T1000 (cell line): ENCODE measurements at places on chromosomes 5 and 9.

DNA sequence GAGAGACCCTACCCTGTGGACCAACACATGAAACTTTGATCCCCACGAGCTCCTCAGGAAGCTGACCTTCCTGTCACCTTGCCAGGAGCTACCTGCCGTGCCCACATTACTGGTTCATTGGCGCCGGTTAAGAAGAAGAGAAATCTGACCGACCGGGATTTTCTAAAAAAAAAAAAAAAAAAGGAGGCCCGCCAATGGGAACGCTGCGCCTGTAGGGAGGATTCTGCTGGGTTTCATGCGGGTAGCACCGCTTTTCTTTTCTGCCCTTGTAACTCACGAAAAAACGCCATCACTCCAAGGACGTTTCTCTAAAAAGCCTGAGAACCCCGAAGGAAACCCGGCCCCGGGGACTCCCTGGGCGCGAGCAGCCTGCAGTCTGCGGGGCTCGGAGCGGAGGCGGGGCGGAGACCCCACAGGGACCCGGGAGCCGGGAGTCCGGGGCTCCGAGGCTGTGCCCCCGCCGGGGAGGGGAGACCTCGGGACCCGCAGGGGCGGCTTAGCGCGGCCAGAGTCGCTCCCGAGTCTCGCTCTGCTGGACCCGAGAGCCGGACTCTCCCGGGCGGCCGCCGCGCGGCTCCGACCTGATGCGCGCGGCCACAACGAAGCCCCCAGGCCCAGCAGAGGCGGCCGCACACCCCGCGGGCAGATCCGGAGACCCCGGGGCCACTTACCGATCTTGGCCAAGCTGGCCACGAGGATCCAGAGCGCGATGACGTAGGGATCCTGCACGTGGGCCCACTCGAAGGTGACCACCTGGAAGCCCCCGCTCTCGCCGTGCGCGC lies 617 bp downstream of the SLC9A3 start:
- DNase-seq: no peak

DNA sequence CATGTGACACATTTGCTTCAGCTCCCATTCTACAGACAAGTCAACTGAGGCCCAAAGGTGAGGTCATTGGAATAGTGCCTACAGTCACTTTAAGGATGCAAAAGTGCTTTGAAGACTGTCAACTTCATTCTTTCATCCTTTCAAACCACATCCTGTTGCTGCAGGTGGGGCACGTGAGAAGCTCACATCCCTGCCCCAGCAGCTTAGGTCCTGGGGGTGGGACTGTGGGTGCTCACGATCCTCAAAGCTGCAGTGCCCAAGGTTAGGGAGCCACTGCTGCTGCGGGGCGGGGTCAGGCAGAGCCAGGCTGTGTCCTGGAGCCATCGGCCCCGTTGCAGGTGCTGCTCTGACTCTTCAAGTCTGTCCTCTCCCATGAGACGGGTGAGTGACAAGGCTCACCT lies 57.9 kb upstream of the IER5L start:
- DNase-seq: no peak

DNA sequence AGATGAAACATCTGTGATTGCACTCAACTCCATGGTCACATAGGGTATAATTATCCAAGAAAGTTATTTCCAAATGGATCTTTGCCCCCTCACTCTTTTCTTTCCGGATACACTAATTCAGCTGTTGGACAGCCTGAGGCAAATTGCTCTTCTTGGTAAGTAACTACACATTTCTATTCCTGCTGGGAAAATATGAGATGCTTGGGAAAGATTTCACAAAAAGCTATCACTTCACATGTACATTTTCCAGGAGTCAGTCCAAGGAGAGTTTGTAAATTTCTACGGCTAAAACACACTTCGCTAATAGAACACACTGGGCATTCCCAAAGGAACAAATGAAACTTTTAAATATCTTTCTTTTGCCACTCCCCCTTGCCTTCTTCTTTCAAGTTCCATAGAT lies 123.0 kb upstream of the GRIA1 start:
- DNase-seq: no peak

DNA sequence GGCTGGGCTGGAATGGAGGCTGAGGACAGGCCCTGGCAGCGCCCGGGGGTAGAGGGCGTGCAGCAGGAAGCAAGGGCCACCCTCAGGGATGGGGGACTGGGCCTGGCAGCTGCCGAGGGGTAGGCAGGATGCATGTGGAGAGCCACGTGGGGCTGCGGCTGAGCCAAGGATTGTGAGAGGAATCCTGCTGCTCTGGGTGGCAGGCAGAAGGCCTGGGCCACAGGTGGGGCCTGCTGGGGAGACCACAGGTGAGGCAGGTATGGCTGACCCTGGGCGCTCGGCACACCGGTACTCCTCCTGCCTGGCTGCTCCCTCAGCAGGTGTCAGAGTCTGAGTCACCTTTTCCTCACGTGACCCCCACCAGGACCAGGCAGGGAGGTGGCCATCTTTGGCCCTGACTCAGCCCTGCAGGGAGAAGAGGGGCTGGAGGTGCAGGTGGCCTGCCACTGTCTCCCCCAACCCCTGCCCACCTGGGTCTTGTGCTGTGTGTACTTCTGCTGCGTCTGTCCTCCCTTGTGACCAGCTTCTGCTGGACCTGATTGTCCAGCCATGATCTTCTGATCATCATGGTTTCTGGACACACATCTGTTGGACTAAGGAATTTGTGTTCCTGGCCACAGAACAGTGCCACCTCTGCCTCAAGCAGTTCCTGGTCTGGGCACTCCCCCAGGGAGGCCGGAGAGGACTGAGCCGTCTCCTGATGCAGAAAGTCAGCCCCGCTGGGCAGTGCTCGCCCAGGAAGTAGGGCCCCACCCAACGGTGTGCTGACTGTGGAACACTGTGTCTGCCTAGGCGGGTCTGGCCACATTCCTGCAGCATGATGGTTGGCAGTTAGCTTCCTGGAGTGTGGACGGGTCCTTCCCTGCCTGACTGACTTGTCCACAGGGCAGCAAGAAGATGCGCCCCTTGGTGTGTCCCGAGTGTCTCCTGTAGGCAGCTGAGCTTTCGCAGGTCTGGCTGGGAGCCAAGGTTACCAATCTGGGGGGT lies 6.4 kb downstream of the ARRDC1 start:
- peak; percentile 70 for DNase-seq

DNA sequence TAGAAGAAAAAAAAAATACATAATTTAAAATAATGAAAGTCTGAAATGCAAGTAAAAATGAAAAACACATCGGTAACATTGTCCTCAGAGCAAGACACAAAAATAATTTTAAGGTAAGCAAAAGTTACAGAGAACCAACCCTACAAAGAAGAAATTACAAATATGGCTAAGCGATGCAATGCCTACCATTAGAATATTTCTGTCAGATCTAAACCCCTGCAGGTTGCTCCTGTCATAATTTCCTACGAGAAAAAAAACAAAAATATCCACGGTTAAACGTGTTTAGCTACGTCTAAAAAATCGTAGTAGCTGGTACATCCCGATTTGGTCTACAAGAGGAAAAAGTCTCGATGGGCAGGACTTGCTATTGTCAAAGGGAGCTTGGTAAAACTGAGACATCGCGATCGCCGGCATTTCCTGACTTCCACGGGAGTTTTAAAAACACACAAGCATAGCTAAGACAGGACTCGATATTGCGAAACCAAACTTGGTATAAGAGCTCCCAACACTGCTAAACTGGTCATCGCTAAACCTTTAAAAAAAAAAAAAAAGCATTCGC lies 1.1 kb upstream of the ANXA2R start:
- no peak for DNase-seq

- DNase-seq: no peak
Observed at GRCh38 chr9:21974343-21974721, 19.9 kb downstream of the CDKN2A start.

- no peak for DNase-seq
Observed at GRCh38 chr5:56319526-56320181, 86.5 kb upstream of the ANKRD55 start.

DNA sequence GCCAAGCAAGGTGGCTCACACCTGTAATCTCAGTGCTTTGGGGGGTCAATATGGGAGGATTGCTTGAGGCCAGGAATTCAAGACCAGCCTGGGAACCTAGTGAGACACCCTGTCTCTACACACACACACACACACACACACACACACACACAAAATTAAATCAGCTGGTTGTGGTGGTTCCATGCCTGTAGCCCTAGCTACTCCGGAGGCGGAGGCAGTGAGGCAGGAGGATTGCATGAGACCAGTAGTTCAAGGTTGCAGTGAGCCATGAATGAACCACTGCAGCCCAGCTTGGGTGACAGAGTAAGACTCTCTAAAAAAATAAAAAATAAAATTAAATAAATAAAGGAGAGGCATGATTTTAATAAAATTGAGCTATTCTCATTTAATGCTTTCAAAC lies 13.1 kb downstream of the CEMIP2 start:
- no peak for DNase-seq

- no peak for DNase-seq
Observed at GRCh38 chr5:172939611-172940267, 19.5 kb upstream of the RPL26L1 start.

- DNase-seq: no peak
Observed at GRCh38 chr5:154038261-154038706, 426 bp downstream of the FAM114A2 start.

- no peak for DNase-seq
Observed at GRCh38 chr9:99773468-99774138, 48.1 kb upstream of the NR4A3 start.

GRCh38 chr5:125401724-125402622 lies 655.5 kb upstream of the ZNF608 start:
- DNase-seq: no peak

- no peak for DNase-seq
Observed at GRCh38 chr5:114924769-114925168, 244.9 kb downstream of the TRIM36 start.

GRCh38 chr5:6372251-6373080 lies 5.9 kb downstream of the MED10 start:
- no peak for DNase-seq

DNA sequence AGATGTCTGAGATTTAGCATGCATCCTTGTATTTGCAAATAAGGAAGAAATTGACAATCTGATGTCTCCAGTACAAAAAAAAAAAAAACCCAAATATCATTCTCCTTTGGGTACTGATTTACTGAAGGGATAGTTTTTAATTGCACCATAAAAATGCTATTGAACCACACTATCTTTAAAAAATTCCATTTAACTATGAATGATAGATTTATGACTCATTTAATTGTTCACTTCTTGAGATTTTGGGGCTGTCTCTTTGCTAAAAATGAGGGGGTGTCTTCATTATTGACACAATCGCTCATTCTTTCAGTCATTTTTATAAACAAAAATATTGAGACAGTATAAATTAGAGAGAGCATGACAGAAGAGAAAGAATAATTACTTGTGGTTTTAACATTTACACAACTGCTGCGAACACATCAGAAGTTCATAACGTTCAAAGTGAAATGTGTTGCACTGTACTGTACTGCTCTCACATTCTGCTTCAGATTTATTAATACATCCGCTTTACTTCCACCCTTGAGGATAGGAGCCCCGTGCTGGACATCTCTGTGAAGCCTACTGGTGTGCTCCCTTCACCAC lies 142.3 kb downstream of the MEF2C start:
- DNase-seq: no peak

- DNase-seq: peak; percentile 65
Observed at GRCh38 chr9:34637356-34638137, at the start of gene SIGMAR1. TSS of gene SIGMAR1 (minus strand) at chr9:34637787. CDS start at chr9:34637697, 90 bp downstream.

GRCh38 chr5:66118304-66118703 lies 25.8 kb upstream of the SREK1 start:
- DNase-seq: no peak

GRCh38 chr9:75200892-75201470 lies 112.7 kb downstream of the OSTF1 start:
- DNase-seq: no peak
